ENCODE measurements at places on chromosomes 4 and X.

GRCh38 chrX:42846741-42847140 is 68.8 kb upstream of the PPP1R2C start:
- no peak for DNase-seq

DNA sequence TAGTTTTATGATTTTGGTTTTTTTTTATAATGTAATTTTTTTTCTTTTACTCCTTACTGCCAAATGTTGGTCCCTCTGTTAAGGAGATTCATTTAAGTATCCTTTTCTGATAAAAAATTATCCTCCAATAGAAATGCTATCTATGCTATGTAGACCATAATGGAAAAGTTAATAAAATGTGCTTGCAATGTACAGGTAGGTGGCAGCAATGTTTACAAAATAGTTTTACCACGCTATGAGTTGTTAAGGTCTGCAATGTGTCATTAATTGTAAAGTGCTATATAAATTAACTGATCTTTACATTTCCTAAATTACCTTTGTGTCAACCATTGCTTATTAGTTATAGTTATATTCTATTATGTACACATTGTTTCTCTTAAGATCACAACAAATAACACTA is 3.8 kb upstream of the CENPC start:
- no peak for DNase-seq

DNA sequence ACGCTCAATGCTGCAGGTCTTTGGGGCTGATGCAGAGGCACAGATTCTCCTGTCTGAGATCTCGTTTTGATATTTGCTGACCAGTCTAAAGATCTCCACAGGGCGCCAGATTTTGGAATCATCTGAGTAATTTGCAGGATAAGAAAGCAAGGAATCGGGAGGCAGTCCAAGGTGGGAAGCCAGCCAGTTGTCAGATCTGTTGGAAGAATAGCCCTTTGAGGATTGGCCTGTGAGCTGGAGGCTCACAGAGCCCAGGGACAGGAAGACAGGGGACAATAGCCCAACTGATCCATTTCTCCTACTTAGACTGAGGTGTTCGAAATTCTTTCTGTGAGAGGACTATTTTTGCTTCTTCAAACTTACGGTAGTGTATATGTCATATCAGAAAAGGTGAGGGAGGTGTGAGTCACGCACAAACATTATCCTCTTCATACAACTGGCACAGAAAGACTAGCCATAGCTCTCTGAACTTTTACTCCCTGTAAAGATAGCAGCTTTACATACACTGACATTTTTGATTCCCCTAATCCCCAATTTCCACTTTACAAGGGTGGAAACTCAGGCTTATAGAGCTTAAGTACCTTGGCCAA is 8.8 kb downstream of the DIPK2B start:
- DNase-seq, result no peak

- no peak for DNase-seq
Observed at GRCh38 chr4:173045571-173045970, 123.0 kb upstream of the GALNT7 start.

- no peak for DNase-seq
Observed at GRCh38 chrX:152806035-152806434, 24.5 kb downstream of the CETN2 start.

GRCh38 chrX:73525928-73526690 is 36.9 kb upstream of the CHIC1 start:
- no peak for DNase-seq

GRCh38 chr4:22003878-22004277 is 55.3 kb upstream of the KCNIP4 start:
- no peak for DNase-seq

DNA sequence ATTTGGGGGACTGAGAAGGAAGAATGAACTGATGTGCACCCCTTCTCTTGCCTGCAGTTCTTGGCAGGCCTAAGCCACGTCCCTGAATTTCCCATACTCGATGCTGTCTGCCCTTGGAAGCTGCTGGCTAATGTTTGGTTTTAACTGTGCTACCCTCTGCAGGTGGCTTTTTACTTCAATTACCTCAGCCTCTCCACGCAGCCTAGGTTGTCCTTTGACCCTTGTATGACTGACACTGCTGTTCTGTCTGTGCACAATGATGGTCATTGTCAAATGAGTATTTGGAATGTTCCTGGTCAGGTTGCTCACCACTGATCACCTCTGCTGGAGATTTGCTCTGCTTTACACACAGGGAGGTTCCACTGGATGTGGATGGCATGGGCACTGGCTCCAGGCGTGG is 137.1 kb downstream of the ZNF518B start:
- DNase-seq, result no peak

DNA sequence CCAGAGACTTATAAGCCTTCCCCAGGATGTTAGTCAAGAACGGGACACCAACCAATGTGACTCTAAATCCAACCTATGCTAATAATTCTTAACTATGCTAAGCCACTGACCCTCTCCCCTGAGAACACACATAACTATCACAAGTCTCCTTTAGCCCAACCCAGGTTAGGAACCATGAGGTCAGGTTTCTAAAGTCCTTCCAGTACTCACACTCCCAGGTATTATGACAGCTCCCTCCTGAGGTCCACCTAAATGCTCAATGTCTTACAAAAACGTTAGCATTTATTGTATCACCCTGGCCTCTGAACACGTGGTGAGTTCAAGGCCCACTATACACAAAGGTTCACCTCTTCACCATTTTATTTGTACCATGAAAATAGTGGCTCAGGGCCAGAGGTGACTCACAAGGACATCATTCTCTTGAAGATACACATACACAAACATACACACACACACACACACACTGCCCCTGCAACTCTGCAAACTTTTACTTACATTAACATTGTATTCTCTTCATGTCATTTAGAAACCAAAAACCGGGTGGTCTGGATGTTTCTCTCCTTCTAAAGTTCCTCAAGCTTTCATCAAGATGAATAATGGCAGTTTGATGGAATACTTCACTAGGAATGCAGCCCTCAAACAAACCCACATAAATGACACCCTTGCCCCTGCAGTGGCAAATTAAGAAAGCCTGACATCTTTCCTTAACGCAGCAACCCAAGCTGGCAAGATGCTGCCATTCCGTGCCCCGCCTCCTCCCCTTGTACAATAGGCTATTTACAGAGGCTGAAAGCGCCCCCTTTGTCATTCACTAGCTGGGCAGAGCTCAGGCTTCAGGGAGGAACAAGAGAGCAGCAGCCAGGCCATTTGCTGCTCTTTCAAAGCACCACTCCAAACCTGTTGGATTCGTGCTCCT is 17.7 kb downstream of the ACSL1 start:
- peak; percentile 20 for DNase-seq

- no peak for DNase-seq
Observed at GRCh38 chr4:6441758-6442157, 30.7 kb downstream of the PPP2R2C start.

GRCh38 chrX:107729558-107730297 is 45.9 kb downstream of the TSC22D3 start:
- DNase-seq, result no peak

DNA sequence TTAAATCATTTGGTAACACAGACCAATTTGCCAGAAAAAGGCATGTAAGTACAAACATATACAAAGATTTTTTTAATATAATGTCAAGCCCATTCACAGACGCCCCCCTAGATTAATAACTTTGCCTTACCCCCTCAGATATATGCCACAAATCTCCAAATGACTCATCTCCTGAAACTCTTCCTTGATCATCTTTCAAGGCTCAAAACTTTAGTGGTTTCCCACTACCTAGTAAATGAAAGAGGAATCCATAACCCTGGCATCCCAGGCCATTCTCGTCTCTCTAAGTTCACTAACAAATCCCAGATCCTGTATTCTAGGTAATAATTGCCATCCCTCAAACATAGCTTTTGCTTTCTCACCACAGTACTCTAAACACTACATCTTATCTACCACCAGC is 61.9 kb downstream of the PRSS12 start:
- DNase-seq, result no peak

- DNase-seq, result no peak
Observed at GRCh38 chrX:55201930-55202579, 18.1 kb upstream of the PAGE5 start.

GRCh38 chrX:137926090-137926489 is 360.2 kb downstream of the ZIC3 start:
- DNase-seq, result peak; percentile 36

DNA sequence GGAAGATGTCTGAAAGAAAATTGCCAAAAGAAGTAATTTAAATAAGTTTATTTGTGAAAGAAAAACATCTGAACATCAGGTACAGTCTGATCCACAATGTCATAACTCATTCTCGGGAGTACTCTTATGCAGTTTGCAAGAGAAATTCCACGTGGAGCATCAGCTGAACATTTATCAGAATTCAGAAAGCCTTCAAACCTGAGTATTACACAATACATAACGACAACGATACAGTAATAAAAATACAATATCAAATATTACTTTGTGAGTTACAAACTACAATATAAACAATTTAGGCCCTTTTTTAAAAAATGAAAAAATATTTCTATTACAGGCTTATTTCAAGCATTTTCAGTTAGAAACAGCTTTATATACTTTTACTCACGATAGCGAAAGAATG is 116.4 kb downstream of the RAB28 start:
- no peak for DNase-seq

DNA sequence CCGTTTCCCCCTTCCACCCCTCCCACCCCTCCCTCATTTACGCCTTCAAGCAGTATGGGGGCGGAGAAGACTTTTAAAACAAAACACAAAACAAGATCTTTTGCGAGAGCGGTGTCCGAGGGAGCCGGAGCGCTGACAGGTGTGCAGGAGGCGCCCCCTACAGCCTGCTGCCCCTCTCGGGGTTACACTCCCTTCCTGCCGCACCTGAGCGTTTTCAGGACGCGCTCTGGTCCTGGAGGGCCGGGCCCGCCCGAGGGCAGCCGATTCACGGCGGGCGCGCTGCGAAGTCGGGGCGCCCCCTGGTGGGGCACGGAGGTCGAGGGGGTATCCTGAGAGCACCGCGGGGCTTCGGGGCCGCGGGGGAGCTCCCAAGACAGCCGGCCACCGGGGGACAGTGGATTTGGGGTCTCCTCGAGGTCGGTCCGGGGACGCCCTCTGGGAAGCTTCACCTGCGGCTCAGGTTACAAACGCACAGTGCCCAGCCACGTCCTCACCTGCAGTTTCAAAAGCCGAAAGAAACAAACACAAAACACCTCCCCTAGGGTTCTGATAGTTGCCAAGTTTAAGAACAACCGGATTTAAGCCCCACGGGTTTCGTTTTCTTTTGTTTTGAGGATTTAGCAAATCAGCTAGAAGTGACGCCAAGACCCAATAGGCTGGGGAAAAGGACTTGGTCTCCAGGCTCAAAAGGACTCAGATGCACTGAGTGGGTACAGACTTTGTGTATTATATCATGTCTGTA is 8.0 kb upstream of the NEUROG2 start:
- peak; percentile 85 for DNase-seq

DNA sequence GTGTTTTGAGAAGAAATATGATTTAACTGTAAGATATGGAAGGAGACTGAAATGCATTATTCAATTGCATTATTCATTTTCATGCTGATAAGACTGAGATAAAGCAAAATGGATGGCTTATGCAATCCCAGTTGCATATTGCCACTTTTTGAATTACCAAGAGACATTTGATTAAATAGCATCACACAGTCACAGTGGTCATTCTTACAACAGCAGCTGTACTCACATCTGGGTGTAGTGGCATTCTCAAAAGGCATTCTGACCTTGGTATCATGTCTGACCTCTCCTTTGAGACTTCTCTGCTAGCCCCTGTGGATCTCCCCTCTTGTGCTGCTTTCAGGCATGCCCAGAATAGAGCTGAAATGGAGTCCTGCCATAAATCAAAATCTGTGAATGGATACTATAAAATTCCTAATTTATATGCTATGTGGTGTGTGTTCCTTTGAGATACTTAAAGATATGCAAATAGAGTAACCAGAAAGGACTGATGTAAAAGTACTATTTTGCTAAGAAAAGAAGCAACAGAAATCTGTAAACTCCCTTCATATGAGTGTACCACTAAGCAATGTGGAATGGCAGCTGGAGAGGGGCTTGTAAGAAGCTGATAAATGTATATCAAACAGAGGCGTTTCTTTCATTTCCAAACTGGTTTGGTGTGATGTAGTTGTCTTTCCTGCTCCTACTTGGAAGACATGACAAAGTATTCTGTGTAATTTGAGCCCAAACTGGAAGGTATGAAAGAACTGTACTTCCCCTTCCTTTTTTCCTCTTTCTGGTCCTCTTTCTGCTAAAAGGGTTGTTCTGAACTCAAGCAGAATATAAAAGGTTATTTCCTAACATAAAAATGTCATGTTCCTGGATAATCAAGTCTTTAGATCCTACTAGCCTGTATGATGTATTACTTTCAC is 25.4 kb upstream of the METAP1 start:
- DNase-seq, result no peak

DNA sequence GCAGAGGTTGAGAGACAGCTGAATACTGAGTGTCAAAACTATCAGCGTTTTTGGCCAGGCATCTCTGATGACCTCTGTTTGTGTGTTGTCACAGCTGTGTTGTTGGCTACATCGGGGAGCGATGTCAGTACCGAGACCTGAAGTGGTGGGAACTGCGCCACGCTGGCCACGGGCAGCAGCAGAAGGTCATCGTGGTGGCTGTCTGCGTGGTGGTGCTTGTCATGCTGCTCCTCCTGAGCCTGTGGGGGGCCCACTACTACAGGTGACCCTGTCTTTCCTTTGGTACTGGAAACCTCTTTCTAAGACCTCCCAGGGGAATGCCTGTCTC is 86.9 kb downstream of the EGF start:
- DNase-seq, result no peak

DNA sequence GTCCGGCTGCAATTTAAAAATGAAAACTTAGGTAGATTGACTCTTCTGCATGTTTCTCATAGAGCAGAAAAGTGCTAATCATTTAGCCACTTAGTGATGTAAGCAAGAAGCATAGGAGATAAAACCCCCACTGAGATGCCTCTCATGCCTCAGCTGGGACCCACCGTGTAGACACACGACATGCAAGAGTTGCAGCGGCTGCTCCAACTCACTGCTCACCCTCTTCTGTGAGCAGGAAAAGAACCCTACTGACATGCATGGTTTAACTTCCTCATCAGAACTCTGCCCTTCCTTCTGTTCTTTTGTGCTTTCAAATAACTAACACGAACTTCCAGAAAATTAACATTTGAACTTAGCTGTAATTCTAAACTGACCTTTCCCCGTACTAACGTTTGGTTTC is 41.0 kb downstream of the MAP7D3 start:
- no peak for DNase-seq
